ENCODE measurements at places on chromosomes 1 and 21. TPM values are rescaled to one million over a fixed set of nuclear protein-coding genes. Genes with fewer than 3 reads are reported as not detected.

DNA sequence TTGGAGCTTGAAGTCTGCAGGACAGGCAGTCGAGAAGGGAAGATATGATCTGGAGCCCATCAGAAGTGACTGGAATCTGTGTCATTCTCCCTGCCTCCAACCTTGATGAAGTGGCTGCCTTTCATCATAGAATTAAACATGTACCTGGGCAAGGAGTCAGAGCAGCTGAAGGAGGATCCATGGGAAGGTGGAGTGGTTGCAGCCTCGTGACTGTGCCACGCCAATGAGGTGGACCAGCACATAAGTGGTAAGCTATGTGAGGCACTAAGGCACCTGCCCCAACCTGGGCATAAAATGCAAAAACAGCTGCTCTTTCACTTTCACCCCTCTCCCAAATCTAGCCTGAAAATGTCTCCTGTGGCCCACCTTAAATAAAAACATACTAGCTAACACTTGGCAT is 7.3 kb downstream of the SLC22A15 start:
- peaks cover 5% of the 10 kb centered on the region for H3K4me1 ChIP-seq
- no peak overlapping the region for H3K27ac ChIP-seq
- no peaks in the 10 kb centered on the region for H3K36me3 ChIP-seq
- H3K27me3 ChIP-seq = no peaks in the 10 kb centered on the region

DNA sequence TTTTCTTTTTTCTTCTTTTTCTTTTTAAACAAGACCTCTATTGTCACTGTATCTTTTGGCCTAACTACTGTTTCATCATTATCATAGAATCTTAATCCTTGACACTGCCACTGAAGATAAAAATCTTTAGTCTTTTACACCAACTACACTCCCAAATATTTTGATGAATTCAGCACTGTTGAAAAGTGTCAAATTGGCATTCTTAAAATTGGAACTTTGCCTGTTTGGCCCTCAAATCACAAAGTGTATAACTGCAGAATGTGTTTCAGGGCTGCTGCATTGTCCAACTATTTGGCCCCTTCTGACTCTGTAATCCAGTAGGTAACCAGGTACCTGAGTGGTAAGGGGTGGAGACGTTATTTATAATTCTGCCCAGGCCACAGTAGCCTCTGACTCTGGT is 34.3 kb downstream of the ACTN2 start:
- H3K4me1 ChIP-seq = no peaks in the 10 kb centered on the region
- H3K27ac ChIP-seq = no peak overlapping the region
- H3K36me3 ChIP-seq = no peaks in the 10 kb centered on the region
- DNase-seq = no peak
- no peaks in the 10 kb centered on the region for H3K27me3 ChIP-seq

GRCh38 chr1:161784968-161785367 is 18.8 kb downstream of the ATF6 start:
- peaks cover 60% of the 10 kb centered on the region for H3K36me3 ChIP-seq
- H3K4me1 ChIP-seq = no peaks in the 10 kb centered on the region
- no peaks in the 10 kb centered on the region for H3K27me3 ChIP-seq

GRCh38 chr1:26853156-26853555 is 9.8 kb upstream of the SFN start:
- H3K27ac ChIP-seq = no peak overlapping the region
- H3K36me3 ChIP-seq = peaks cover 82% of the 10 kb centered on the region
- no peaks in the 10 kb centered on the region for H3K27me3 ChIP-seq
- H3K4me1 ChIP-seq = no peaks in the 10 kb centered on the region
- DNase-seq = peak; percentile 68

DNA sequence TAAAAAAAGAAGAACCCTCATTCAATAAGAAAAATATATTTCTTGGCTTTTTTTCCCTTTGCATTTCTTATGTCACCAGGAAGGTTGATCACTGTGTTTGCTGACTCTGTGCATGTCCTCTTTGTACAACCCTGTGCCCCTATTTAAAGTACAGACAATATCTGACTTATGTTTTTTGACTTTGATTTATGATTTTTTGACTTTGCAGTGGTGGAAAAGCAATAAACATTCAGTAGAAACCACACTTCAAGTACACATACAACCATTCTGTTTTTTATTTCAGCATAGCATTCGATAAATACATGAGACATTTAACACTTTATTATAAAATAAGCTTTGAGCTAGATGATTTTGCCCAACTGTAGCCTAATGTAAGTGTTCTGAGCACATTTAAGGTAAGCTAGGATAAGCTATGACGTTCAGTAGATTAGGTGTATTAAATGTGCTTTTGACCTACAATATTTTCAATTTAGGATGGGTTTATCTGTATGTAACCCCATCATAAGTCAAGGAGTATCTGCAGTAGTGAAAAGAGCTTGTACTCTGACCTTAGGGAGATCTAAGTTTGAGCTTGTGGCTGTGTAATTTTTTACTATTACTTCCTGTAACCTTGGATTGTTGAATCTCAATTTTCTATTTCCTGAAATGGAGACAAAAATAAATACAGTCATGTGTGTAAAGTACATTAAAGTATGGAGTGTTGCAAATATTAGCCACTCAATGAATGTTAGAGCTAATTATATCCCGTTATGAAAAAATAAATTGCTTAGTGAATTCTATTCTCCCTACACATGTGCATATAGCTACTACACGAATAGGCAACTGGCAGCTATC is 1.2 kb downstream of the RNASEL start:
- H3K4me3 ChIP-seq = peak overlapping the region; percentile 98
- H3K27ac ChIP-seq = peak overlapping the region; percentile 99
- peaks cover 8% of the 10 kb centered on the region for H3K36me3 ChIP-seq
- no peaks in the 10 kb centered on the region for H3K27me3 ChIP-seq
- peaks cover 19% of the 10 kb centered on the region for H3K4me1 ChIP-seq
- no peak for DNase-seq

DNA sequence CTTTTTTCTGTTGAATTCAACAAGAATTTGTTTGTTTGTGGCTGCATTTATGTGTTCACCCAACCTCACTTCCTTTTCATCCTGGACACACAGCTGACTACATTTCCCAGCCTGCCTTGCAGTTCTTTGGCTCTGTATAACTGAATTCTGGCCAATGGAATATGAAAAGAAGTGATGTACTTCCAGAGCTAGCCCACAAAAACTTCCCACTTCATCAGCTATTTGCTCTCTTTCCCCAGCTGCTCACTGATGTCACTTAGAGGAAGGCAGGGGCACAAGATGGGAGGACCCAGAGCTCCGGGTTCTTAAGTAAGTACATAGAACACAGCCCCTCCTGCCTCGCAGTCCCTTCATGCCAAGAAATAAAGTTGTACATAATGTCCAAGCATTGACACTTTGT is 235.0 kb upstream of the FGGY start:
- no peaks in the 10 kb centered on the region for H3K27me3 ChIP-seq
- H3K36me3 ChIP-seq = no peaks in the 10 kb centered on the region
- H3K4me3 ChIP-seq = no peak overlapping the region
- no peak for DNase-seq

DNA sequence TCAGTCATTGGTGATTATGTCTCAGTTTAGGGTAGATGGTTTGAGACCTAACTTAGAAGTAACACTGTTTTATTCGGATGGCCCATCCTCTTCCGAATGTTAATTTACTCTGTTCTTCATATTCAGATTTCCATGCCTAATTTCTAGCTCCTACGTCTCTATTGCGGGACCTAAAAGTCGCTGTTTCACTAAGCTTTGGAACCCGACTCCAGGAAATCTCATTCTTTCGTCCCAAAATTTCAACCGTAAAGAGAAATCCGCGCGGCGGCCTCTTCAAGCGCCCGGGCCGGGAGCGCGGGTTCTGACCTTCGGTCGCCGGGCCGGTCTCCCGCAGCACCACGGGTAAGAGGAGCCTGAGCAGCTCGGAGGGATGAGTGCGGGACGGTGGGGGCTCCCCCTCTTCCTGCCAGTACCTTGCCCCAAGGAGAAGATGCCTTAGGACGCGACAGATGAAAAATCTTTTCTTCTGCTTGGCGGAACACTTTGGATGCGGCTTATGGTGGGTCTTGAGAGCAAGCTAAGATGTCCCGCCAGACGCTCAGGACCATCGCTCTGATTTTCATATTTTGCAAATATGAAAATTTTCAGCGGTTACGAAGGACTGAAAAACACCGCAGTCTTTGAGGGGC is 128.7 kb downstream of the PPIAL4G start:
- no peak overlapping the region for H3K27ac ChIP-seq
- H3K36me3 ChIP-seq = no peaks in the 10 kb centered on the region
- H3K4me3 ChIP-seq = no peak overlapping the region
- DNase-seq = no peak

GRCh38 chr1:152957561-152957960 is 10.6 kb downstream of the SPRR5 start:
- H3K36me3 ChIP-seq = no peaks in the 10 kb centered on the region
- H3K27me3 ChIP-seq = no peaks in the 10 kb centered on the region
- H3K4me1 ChIP-seq = no peaks in the 10 kb centered on the region
- no peak for DNase-seq
- no peak overlapping the region for H3K4me3 ChIP-seq

- no peak overlapping the region for H3K27ac ChIP-seq
- H3K4me3 ChIP-seq = no peak overlapping the region
- H3K27me3 ChIP-seq = no peaks in the 10 kb centered on the region
- H3K4me1 ChIP-seq = peaks cover 8% of the 10 kb centered on the region
These were observed 83.3 kb upstream of the PGBD5 start for GRCh38 chr1:230509281-230509977.

DNA sequence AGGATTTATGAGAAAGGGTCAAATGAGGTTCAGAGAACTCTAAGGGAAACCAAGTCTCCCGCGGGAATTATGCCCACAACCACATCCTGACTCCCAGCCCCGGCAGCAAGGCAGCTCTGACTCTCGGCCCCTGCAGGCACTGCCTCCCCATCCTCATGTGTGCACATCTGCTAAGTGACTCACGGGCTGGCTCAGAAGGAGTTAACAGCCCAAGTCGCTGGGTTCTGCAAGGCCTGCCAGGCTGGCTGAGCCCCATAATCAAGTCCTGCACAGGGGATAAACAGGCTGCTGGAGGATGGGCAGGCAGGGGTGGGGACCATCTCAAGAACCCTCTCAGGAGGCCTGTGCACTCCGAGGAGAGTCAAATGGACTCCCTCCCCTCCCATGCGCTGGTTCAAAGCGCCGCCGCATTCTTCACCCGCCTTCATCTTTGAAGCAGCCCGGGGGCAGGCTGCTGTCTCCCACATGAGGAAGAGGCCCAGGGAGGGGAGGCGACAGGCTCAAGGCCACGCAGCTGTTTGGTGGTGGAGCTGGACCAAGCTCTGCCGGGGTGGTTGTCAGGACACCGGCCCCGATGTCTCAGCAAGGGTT is 344.3 kb downstream of the MATN1 start:
- H3K27me3 ChIP-seq = peaks cover 2% of the 10 kb centered on the region
- no peaks in the 10 kb centered on the region for H3K4me1 ChIP-seq

- H3K27me3 ChIP-seq = no peaks in the 10 kb centered on the region
- peaks cover 4% of the 10 kb centered on the region for H3K4me1 ChIP-seq
- no peaks in the 10 kb centered on the region for H3K36me3 ChIP-seq
- no peak overlapping the region for H3K27ac ChIP-seq
These were observed 43.8 kb downstream of the CD53 start for GRCh38 chr1:110916669-110917306.

GRCh38 chr1:30894508-30894973 is 14.0 kb downstream of the SDC3 start:
- no peak overlapping the region for H3K4me3 ChIP-seq
- H3K27me3 ChIP-seq = peaks cover 7% of the 10 kb centered on the region
- H3K27ac ChIP-seq = no peak overlapping the region
- peaks cover 3% of the 10 kb centered on the region for H3K4me1 ChIP-seq
- no peak for DNase-seq

- no peak for DNase-seq
- no peaks in the 10 kb centered on the region for H3K27me3 ChIP-seq
- H3K36me3 ChIP-seq = no peaks in the 10 kb centered on the region
- no peak overlapping the region for H3K4me3 ChIP-seq
These were observed 45.7 kb downstream of the FASLG start for GRCh38 chr1:172704420-172705210.

GRCh38 chr1:204711103-204711946 is 25.8 kb upstream of the LRRN2 start:
- H3K36me3 ChIP-seq = no peaks in the 10 kb centered on the region
- H3K27ac ChIP-seq = no peak overlapping the region
- no peaks in the 10 kb centered on the region for H3K27me3 ChIP-seq

The AGMAT gene
- 0.42 TPM for total RNA-seq

The HORMAD1 gene
- total RNA-seq = 0.57 TPM

The COL6A1 gene
- 2.5 TPM for total RNA-seq

The WNT9A gene
- total RNA-seq = not detected

All from natural killer cell (primary cell).